ENCODE measurements at places on chromosomes 6 and 20.

DNA sequence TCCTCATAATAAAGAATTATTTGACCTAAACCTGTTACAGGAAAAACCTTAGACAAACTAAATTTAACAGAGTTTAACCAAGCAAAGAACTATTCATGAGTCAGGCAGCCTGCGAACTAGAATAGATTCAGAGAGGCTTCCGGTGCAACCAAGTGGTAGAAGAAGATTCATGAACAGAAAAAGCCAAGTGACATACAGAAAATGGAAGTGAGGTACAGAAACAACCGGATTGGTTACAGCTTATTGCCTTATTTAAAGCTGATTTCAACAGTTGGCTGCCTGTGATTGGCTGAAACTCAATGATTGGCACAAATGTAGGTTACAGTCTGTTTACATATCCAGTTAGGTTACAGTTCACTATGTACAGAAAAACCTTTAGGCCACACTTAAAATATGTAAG, 10.1 kb downstream of the PPP1R3G start:
- no peak for DNase-seq

GRCh38 chr6:64815718-64816117, 891.3 kb downstream of the EYS start:
- no peak for DNase-seq

DNA sequence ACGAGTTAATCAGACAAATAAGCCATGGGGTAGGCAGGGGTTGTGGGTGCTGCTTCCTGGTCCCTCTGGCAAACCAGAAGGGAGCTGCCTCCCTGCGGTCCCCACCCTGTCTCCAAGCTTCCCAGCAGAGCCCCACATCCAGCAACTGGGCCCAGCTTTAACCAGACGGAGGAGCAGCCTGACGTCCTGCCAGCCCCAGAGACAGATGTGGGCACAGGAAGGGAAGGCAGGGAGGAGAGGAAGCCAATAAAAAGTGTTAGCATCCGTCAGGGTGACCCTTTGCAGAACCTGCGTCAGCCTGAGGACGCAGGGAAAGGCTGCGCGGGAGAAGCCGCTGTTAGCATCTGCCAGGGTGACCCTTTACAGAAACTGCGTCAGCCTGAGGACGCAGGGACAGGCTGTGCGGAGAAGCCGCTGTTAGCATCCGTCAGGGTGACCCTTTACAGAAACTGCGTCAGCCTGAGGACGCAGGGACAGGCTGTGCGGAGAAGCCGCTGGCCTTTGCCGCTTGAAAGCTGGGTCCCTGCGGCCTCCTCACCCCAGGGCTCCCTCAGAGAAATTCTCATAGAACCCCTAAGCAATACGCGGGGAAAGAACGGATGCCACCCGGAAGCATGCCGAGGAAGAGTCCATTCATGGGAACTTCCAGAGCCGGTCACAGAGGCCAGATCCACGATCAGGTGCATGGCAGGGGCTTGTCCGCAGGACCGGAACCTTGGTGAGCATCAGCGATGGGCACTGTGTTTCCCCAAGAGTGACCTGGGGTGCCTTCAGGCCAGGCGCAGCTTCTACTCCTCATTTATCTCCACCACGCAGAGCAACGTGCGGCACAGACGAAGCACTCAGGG, 15.9 kb downstream of the DLL1 start:
- DNase-seq, result no peak

GRCh38 chr20:4722993-4723392, 1.3 kb downstream of the PRND start:
- DNase-seq, result no peak

DNA sequence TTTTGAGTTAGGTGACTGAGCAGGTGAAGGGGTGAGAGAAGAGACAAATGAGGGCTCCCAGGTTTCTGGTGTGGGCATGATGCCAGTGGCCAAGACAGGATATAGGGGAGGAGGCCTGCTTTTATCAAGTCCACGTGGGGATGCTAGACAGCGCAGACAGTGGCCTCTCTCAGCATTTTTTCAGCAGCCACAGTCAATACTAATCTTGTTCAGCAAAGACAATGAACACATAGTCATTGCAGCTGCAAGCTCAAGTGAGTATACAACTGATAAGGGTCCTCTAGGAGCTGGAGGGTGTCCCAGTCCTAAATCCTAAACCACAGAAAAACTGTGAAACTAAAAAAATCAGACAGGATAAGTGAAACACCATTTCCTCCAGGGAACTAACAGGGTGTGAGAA, 48.6 kb downstream of the UQCC1 start:
- no peak for DNase-seq

DNA sequence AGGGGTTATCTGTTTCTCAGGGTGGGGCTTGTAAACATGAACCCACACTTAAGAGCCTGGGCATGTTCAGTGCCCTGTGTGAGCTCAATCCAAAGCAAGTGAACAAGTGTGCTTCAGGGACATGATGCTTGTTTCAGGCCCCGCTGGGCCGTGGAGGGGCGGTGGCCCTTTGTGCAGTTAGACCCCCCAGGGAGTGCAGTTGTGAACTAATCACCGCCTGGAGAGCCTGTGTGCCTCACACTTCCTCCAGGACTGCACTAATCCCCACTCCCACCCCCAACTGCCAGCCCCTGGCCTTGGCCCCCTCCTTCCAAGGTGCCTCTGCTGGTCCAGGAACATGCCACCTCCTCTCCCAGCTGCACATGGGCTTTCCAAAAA, 58.1 kb downstream of the RREB1 start:
- DNase-seq, result no peak

DNA sequence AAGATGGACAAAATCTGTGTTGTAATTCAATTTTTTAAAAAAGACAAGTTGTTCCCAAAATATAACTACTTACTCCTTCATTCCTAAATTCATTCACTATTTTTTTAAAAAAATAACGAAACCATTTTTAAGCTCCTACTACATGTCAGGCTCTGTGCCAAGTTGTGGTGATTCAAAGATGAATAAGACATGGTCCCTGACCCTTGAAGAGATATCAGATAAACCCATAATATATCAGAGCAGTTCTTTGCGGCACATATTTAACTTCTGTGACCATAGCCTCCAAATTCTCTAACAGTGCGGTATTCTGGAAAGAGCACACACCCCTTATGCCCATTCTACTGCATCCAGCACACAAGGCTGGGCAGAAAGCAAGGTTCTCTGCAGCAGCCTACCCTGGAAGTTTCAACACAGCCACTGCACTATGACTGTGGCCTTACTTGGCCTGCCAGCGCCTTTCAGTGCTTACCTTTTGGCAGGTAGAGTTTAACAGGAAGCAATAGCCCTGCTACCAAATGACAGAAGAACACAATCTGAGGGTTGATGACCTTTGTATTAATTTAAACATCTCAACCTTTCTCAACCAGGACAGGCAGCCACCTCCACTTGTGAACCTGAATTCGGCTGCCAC, 406.5 kb downstream of the BTBD9 start:
- DNase-seq, result no peak

GRCh38 chr6:147689398-147689797, 180.9 kb downstream of the SAMD5 start:
- no peak for DNase-seq

GRCh38 chr6:83467620-83468036, 36.8 kb upstream of the ME1 start:
- peak; percentile 18 for DNase-seq
